ENCODE measurements at places on chromosomes 5 and 9.

DNA sequence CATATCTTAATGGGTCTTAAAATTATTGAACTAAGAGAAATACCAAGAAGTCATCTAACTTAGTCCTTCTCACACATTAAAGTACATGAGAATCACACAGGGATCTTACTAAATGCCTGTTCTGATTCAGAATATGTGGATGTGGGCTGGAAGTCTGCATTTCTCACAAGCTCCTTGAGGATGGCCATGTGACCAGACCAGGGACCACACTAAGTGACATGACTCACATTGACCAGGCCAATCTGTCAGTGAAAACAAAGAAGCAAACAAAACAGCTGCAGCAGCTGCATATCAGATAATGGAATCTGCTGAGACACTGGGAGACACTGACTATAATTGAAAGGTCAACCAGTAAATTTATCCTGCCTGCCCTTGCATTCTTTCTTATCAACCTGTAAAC lies 110.5 kb downstream of the ADAMTS12 start:
- DNase-seq = no peak

DNA sequence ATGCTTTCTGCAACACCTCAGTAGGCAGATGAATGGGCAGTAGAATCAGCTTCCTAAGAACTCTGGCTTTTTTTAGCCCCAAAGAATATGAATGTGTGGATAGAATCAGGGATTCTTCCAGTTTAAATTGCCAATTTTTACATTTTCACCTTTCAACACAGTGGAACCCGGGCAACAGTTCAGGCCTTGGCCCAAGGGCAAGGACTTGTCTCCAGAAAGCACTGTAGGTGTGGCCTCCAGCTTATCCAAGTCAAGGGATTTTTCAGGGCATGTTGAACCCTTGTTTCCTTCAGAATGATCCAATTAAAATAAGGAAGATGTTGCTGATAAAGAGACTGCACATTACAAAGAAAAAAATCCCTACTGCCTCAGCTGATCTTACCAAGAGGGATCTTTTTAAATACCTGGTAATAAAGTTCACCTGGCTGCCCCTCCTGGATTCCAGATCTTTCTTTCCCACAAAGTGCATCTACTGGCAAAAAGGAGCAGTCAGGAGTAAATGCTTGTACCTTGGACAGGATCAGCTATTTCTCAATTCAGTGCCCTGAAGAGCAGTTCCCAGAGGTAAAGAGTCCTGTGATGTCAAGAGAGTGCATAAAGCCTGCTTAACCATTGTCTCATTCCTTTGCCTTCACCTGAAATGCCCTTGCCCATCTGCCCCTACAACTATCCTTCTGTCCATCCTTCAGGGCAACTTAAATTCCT lies 80.1 kb upstream of the PLPP6 start:
- DNase-seq = no peak

DNA sequence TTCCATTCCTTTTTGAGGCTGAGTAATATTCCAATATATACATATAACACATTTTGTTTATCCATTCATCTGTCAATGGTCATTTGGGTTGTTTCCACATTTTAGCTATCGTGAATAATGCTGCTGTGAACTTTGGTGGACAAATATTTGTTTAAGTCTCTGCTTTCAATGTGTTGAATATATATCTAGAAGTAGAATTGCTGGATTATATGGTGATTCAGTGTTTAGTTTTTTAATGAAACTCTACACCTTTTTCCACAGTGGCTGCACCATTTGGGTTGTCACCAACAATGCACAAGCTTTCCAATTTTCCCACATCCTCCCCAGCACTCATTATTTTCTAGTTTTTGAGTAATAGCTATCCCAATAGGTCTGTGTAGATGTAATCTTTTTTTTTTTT lies 69.5 kb downstream of the ACTBL2 start:
- DNase-seq = no peak

DNA sequence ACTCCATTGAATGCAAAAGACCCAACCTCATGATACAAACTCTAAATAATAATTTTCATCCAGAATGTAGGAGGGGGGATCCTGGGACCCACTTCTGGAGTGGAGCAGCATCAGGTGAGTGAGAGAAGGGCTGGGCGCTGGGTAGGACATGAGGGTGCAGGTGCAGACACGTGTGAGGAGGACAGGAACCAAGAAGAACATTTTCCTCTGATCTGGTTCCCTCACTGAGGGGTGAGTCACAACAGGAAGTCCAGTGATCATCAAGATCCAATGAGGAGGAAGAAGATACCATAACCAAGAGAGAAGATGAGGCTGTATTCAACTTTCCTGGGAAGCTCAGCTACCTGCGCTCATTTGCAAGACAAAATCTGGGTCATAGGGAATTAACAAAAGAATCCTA lies 57.4 kb downstream of the SFXN1 start:
- DNase-seq = no peak

DNA sequence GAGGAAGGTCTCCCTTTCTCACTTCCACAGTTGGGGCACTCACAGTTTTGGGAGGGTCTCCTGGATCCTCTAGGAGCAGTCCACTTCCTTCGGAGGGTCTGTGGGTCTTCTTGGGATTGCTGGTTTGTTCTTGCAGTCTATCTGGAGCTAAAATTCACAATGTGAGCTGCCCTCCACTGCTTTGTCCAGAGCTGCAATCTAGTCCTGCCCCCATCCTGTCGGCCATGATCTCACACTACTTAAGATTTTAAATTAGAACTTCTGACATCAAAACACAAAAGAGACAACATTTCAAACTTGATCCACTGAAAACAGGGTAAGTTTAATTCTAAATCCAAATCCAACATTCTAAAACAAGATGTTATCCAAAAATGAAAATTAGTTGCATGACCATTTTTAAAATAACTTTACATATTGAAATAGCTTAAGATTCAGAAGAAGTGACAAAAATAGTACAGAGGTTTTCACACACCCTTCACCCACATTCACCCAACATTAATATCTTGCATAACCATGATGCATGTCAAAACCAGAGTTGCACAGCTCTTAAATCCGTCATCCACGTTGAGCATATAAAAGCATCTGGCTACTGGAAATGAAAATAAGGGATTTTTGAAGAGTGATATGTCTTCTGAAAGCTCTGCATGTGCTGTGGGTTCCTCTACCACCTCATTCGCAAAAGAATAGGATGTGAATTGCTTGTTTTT lies 113.7 kb upstream of the EPB41L4A start:
- no peak for DNase-seq

DNA sequence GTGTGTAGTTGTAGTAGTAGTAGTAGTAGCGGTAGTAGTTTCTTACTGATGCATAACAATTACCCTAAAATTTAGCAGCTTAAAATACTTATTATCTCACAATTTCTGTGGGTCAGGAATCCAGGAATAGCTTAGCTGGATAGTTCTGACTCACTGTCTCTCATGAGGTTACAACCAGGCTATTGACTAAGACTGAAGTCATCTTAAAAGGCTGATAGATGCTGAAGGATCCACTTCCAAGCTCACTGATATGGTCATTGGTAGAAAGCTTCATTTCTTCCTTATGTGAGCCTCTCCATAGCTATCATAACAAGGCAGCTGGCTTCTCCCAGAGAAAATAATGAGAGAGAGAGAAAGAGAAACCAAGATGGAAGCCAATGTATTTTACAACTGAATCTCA lies 147.5 kb upstream of the FBXL17 start:
- DNase-seq = no peak

DNA sequence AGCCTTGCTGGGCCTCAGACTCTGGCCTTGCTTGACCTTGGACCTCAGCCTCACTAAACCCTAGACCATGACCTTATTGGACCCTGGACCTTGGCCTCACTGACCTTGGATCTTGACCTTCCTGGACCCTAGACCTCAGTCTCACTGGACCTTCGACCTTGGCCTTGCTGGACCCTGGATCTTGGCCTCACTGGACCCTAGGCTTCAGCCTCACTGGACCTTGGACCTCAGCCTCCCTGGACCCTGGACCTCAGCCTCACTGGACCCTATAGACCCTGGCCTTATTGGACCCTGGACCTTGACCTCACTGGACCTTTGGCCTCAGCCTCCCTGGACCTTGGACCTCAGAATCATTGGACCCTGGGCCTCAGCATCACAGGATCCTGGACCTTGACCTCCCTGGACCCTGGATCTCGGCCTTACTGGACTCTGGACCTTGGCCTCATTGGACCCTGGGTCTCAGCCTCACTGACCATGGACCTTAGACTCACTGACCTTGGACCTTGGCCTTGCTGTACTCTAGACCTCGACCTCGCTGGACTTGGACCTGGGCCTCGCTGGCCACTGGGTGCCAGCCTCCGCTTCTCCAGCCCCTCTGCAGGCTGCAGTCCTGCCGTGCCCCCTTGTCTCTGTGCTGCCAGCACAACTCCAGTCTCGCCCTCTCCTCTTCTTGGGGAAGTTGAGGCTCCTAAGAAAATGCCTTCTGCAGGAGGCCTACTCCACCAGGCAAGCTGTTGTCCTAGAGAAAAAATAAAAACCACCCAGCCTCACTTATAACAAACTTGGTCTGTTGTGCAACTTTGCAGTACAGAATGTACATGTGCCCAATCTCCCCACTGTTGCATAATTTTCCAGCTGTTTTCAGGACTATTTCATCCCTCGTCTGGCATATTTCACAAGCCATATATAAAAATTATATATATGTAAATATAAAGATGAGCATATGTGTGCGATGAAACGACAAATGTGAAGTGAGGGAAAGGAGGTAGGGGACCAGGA lies 11.0 kb upstream of the ADAMTS2 start:
- DNase-seq = no peak

GRCh38 chr5:69468631-69469030 lies 24.0 kb upstream of the OCLN start:
- DNase-seq = no peak

- no peak for DNase-seq
Measured at GRCh38 chr5:64759960-64760660, 8.4 kb downstream of the SREK1IP1 start.

DNA sequence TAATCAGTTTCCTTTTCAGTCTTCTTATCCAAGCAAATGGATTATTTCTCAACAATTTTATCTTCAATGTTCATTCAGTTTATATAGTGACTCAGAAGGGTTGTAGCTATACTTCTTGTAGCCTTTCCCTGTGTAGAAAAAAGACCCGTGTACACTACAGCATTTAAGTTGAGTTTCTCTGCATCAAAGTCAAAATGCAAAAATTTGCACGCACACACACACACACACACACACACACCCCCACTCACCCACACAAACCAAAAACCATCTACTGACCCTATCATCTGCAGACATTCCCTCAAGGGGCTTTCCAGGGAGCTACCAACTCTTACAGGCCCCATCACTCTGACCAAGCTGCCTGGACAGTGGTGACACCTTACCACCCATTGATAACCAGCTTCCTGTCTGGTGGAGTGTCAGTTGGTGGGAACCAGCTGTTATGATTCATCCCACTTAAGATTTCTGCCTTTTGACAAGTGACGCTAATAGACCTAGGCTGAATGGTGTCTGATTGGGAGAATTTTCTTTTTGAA lies 12.2 kb upstream of the ELL2 start:
- no peak for DNase-seq

GRCh38 chr5:142334538-142334937 lies 9.7 kb upstream of the SPRY4 start:
- no peak for DNase-seq

GRCh38 chr9:130483371-130483971 lies 38.7 kb downstream of the ASS1 start:
- DNase-seq = no peak

GRCh38 chr9:99650187-99650874 lies 171.4 kb upstream of the NR4A3 start:
- DNase-seq = no peak

GRCh38 chr9:137452006-137452760 lies 7.0 kb downstream of the NSMF start:
- DNase-seq = peak; percentile 11
